Esophagus mucosa (tissue), 1 donor: ENCODE measurements at places on chromosomes 16 and 17.

GRCh38 chr17:4625181-4625617, 16.3 kb downstream of the ALOX15 start:
- no peak for ATAC-seq

DNA sequence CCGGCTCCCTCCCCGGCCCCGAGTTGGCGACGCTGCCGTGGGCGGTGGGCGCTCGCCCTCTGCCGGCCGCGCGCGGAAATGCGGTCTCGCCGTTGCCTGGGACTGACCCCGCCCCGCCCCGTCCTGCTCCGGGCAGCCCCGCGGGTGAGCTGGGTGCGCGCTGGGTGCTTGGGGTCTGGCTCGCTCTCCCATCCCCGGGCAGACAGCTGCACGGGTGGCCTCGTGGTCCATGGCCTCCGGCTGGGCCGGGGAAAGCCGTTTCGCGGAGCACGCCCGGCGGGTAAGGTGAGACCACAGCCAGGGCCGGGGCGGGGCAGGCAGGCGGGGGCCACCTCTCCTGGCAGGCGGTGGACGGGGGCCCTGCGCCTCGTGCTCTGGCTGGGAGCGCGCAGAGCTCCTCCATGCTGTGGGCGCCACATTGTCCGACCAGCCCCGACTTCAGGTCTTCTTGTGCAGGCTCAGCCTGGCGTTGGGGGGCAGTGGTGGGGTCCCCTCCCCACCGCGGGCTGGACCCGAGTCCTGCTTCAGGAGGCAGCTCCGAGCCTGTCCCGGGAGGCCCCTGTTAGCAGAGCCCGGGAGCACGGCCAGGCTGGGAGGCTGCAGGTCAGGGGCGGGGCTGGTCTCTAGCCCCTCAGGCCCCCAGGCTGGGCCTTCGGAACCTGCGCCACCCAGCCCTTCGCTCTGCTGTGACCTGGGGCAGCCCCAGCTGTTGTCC, 7.0 kb upstream of the C1QTNF8 start:
- peak; percentile 49 for ATAC-seq

- no peak for ATAC-seq
Observed at GRCh38 chr16:51337662-51338061, 186.6 kb upstream of the SALL1 start.

DNA sequence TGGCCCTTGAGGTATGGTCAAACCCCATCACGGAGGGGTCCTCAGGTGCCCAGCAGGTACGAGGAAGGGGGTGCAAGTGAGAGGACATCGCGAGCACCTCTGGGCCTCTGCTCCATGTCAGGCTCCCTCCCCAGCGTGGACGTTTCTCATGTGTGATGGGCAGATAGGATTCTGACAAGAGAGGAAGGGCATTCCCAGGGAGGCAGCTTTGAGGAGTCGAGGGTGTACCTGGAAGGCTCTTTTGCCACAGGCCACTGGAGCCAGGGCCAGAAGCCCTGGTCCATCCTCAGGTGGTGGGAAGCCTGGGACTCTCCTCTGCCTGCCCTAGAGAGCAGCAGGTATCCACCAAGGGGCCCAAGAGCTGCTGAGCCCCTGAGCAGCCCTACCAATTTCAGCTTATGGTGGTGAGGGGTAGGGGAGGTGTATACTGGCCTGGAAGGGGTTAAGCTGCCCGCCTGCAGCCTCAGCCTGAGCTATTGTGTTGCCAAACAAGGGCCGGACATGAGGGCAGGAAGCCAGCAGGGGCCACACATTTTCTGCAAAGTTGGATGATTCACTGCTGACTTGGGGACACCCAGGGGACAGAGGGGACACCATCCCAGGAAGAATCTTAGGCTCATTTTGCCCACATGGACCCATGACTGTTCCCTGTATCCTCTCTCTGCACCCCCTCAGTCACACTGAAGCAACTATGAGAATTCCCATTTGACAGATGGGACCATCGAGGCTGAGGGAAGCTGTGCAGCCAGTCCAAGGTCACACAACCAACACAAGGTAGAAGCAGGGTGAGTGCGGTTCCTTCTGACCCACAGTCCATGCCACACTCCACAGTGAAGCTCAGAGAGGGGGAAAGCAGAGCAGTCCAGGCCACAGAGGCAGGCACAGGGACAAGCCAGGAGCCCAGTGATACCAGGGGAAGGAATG, 1.7 kb downstream of the CDH5 start:
- no peak for ATAC-seq

GRCh38 chr17:32936894-32937500, 9.0 kb downstream of the TMEM98 start:
- ATAC-seq = peak; percentile 67

- ATAC-seq = no peak
Observed at GRCh38 chr16:86297391-86297790, 212.9 kb upstream of the FOXF1 start.
